ENCODE measurements at places on chromosomes 6 and 20.

- DNase-seq: no peak
These were observed 113.0 kb upstream of the EYA4 start for GRCh38 chr6:133128191-133128590.

DNA sequence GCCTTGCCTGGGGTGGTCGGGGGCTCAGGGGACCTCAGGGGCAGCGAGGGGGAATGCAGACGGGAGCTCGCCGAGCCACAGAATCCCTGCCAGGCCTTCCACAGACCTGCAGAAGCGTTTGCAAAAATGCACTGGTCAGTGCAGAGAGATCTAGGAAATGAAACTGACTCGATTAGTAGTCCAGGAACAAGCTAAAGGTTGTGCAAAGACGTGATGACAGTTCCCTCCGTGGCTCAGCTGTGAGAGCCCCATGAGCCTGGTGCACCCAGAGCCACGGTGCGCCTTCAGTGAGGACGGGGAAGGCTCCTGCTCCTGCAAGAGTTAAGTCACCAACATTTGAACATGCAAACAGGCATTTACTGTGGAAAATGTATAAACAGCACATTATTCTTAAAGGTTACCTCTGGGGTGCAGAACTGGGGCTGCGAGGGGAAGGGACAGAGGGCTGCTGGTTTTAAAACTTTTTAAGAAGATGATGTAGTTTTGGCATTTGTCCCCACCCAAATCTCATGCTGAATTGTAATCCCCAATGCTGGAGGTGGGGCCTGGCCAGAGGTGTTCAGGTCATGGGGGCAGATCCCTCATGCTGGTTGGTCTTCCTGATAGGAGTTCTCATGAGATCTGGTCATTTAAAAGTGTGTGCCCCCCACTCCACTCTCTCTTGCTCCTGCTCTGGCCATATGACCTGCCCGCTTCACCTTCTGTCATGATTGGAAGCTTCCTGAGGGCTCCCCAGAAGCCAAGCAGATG is 147.3 kb downstream of the DLL1 start:
- no peak for DNase-seq

GRCh38 chr20:47221036-47221625 is 135.4 kb downstream of the ZMYND8 start:
- no peak for DNase-seq

GRCh38 chr20:32091888-32092346 is 17.6 kb upstream of the TM9SF4 start:
- DNase-seq: no peak

- no peak for DNase-seq
These were observed 152.4 kb downstream of the KIF6 start for GRCh38 chr6:39572661-39573340.

DNA sequence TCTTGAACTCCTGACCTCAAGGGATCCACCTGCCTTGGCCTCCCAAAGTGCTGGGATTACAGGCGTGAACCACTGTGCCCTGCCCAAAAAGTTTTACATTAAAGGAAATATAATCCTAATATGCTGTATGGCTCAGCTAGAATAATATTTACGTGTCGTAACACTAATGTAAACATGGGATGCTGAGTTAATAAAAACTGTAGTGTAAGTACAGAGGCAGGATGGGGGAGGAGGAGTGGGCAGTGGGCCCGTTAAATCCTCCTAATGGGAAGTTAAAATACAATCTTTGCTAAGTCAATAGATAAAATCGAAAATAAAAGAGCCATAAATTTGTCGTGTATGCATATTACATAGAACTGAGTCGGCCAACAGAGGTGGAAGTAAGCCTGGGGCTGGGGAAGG is 12.1 kb upstream of the IP6K3 start:
- no peak for DNase-seq

GRCh38 chr6:141848029-141848890 is 284.5 kb upstream of the GJE1 start:
- DNase-seq: no peak

- no peak for DNase-seq
These were observed 852 bp downstream of the SYNGAP1 start for GRCh38 chr6:33420491-33421343.

DNA sequence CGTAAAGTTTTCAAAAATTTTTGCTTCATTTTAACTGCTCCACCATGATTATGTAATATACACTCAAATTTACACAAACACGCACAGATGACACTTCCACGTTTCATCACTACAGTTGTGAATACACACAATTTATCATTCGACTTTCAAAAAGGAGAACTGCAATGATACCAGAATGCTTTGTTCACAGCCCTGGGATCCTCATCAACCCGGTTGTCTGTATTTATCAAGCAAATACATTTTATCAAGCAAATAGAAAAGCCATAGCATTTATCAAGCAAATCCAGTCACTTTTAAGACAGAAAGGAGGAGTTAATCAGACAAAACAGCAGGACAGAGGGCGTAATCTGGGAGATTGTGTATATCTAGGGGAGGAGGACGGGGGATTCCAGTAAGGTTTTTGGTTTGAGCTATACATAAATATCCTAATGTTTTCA is 20.3 kb upstream of the ABT1 start:
- no peak for DNase-seq

- no peak for DNase-seq
These were observed 28.8 kb upstream of the HIVEP1 start for GRCh38 chr6:11983306-11983705.

- DNase-seq: no peak
These were observed 379.9 kb downstream of the C6orf118 start for GRCh38 chr6:164929408-164929977.

DNA sequence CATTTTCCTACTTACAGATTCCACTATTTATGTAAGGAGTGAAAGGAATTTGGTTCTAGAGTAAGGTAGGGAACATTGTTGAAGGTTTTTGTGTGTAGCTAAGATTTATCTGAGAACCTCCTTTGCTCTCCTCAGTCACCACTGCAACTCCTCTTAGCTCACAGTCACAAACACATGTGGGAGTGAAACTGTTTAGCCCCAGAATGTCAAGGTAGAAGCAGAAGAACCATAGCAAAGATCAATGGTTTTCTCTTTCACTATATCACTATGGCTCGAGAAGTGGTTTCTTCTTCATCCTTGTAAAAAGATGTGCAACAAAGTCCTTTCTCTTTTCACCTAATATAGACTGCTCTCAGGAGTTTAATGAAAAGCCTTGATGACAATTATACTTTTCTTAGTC is 6.5 kb upstream of the DEFB112 start:
- no peak for DNase-seq

DNA sequence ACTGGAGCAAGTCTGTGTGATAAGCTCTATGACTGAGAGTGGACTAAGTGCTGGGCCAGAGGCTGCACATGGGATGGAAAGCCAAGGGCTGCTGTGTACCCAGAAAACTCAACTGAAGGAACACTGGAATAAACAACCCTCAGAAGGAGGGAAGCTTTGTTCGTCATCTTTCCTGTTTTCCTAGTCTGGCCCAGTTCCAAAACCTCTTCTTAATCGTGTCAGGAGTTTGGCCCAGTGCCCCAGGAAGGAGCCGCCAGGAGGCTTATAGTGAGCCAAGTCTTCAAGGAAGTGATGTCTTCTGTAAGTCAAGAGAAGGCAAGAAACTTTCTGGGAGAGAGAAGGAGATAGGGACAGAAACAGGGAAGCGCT is 23.3 kb upstream of the TOP1 start:
- no peak for DNase-seq

- DNase-seq: peak; percentile 23
These were observed 677.4 kb upstream of the CITED2 start for GRCh38 chr6:140051521-140052512.

GRCh38 chr20:42181064-42181463 is 562.9 kb upstream of the CHD6 start:
- no peak for DNase-seq

GRCh38 chr6:139650941-139651340 is 276.5 kb upstream of the CITED2 start:
- DNase-seq: no peak

- DNase-seq: no peak
These were observed 60.5 kb upstream of the ANKEF1 start for GRCh38 chr20:9974324-9974723.

- DNase-seq: no peak
These were observed 1.3 kb downstream of the PLCG1 start for GRCh38 chr20:41138475-41139226.

- no peak for DNase-seq
These were observed 22.9 kb upstream of the PLEKHG1 start for GRCh38 chr6:150576651-150577226.

DNA sequence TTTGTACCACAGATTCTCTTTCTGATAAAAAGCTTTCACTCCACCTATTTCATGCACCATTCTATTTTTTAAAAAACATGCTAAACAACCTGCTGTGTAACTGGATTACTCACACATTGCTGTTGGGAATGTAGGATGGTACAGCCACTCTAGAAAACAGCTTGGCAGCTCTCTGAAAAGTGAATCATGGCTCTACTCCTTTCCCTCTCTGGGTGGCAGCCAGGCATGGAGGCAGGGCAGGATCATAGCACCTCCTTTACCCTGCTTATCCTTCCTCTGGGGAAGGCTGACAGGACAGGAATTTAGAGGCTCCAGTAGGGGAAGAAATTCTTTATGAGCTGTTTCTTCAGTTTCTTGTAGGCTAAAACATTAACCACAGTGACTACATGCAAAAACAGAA is 6.7 kb upstream of the VNN2 start:
- DNase-seq: no peak

DNA sequence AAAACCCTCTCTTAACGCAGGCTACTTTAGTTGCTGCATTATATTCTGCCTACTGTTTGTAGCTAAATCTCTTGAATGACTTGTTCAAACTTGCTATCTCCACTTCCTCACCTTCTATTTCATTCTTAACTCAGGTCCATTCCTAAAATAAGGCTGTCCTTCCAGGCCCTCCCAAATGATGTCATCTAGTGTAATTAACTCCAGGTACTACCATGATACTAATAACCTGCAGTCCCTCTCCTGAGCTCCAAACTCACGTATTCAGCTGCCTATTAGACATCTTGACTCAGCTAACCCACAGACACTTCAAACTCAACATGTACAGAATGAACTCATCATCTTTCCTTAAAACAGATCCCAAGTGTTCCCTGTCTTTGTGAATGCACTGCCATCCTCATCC is 10.5 kb upstream of the TOP1 start:
- DNase-seq: no peak

GRCh38 chr6:33630014-33630413 is 8.9 kb downstream of the ITPR3 start:
- no peak for DNase-seq

DNA sequence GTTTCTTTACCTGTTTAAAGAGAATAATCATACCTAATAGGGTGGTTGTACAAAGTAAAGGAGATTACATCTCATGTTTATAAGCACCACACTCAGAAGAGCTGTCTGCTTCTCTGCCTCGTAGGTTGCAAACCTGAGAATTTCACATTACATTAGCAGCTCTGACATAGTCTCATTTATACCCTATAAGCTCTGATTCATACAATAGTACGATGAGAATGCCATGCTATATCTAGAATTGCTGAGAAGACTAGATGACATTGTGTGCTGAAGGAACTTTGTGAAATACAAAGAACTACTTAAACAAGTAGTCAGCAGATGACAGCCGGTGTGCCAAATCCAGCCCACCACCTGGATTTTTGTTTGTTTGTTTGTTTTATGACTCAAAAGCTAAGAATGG is 121.2 kb downstream of the ADAT2 start:
- no peak for DNase-seq
